ENCODE measurements at places on chromosomes 1 and 21.

- no peak for DNase-seq
Measured at GRCh38 chr1:108678706-108679105, 13.4 kb upstream of the PRPF38B start.

GRCh38 chr1:180581635-180582039 lies 22.9 kb downstream of the OVAAL start:
- DNase-seq = no peak

GRCh38 chr1:186974774-186975181 lies 146.0 kb downstream of the PLA2G4A start:
- DNase-seq = no peak

- DNase-seq = no peak
Measured at GRCh38 chr1:67415041-67415440, 15.2 kb downstream of the SERBP1 start.

- no peak for DNase-seq
Measured at GRCh38 chr1:199046618-199047017, 407.8 kb downstream of the PTPRC start.

GRCh38 chr1:211704543-211704942 lies 29.1 kb upstream of the NEK2 start:
- DNase-seq = no peak

- no peak for DNase-seq
Measured at GRCh38 chr1:15028102-15028501, 125.4 kb upstream of the TMEM51 start.

- DNase-seq = peak; percentile 31
Measured at GRCh38 chr1:155507945-155508344, 54.7 kb downstream of the ASH1L start.

DNA sequence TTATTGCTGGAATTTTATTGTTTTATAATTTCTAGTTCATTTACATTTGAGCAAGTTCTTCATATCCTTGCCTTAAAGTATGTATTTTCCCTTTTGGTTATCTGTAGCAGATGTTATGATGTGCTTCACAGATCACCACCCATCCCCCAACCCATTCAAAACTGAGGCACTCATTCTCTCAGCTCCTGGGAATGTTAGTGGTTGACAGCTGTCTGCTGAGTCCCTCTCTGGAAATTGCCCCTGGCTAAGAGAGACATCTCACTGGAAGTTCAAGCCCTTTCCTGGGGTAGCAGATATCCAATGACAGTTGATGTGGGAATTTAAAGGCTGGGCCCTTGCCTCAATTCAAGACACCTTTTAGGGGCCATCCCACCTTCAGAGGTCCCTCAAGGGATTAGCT lies 4.3 kb upstream of the DPYD start:
- DNase-seq = no peak

DNA sequence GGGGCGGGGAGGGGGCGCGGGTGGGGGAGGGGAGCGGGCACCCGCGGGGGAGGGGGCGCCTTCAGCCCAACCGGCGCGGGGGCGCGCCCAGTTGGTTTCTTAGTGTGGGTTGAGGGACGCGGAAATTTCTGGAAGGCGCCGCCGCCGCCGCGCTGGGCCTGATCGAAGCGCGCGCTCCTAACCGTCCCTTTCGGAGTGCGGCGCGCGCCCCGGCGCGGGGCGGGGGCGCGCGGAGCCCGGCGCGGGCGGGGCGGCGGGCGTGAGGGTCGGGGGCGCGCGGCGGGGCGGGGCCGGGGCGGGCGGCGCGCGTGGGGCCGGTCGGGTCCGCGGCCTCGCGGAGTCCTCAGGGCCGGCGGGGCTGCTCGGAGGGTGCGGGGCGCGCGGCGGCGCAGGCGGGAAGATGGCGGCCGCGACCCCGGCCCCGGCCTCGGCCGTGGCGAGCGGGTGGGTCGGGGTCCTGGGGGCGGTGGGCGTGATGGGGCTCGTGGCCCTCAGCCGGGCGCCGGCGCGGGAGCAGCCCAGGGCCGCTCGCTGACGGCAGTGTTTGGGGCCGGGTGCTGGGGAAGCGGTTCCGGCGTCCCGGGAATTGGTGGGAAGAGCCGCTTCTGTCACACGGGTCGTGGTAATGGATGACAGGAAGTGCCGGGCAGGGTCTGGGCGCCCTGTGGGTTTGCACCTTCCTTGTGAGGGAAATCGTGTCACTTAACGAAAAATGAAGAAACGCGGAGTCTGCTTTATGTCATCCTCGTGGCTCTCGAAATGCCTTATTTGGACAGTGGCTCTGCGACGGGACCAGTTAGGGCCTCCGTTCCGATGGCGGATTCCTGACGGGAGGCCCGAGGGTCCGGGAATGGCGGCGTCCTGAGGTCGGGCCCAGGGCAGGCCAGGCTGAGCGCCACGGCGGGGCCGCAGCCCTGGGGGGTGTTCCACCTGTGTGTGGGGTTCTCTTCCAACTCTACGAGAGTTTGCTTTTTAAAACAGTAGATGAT lies 764 bp downstream of the PKNOX1 start:
- peak; percentile 77 for DNase-seq

DNA sequence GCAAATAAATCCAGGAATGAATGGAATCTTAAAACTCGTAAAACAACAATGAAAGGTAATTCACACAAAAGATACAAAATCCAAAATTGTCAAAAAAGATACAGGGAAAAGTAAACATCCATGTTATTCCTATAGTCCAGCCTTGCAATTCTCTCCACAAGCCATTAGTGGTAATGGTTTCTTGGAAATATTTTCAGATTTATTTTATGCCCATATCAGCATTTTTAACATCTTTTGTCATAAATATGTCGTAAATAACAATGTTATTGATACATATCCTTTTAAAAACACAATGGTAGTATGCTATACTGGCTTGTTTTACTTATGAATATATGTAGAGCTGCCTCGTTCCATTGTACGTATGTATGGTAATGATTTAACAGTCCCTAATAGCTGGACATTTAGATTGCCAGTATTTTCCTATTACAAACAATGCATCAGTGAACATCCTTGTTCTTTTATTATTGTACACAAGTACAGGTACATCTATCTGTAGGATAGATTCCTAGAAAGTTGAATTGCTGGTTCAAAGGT lies 30.6 kb downstream of the DNTTIP2 start:
- no peak for DNase-seq

DNA sequence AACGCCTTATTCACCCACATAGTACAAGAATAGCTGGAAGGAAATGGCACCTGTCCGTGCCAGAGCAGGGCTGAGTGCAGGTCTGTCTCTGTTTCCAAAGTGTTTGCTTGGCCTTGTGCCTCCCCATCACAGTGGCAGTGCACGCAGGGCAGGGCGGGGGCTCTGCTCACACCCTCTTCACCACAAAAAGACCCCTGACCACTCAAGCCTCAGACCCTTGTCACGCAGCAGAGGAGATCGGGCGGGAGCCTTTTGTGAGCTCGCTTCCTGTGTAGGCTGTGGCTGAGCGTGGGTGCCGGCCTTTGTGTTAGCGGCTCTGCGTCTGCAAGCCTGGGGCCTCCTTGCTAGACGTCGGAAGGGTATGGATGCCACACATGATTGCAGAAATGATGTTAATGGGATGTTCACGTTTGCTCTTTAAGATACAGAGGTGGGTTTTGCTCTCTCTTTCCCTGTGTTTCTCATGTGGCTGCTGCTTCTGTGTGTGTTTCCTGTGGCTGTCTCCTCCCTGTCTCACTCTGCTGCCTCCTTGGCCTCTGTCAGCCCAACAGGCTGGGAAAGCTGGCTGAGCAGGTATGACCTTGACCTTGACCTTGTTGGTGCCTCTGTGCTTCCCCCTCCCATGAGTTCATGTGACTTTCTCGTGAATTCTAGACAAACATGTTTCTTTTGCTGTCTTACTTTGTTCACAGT lies 45.4 kb downstream of the S100B start:
- peak; percentile 55 for DNase-seq

DNA sequence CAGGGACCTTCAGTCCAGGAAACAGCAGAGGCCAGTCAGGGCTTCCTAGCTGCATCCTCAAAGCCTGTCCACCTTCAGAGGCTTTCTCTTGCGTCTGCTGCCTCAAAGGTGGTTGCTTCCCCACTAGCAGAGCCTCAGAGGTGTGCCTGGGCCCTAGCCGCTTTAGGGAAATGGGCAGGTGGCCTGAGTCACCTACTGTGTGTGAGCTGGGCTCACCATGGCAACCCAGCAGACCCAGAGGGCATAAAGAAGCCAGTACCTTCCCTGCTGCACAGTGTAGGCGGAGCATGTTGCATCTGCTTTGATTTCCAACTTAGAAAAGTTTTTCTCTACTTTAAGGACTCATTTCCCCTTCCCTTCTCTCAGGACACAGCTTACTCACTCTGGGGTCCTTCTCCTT lies 12.5 kb downstream of the SLC9A1 start:
- DNase-seq = no peak

GRCh38 chr1:44433209-44433608 lies 28.2 kb downstream of the RNF220 start:
- no peak for DNase-seq

- DNase-seq = no peak
Measured at GRCh38 chr1:199804526-199804925, 223.0 kb upstream of the NR5A2 start.

- no peak for DNase-seq
Measured at GRCh38 chr1:202280595-202280994, 61.1 kb downstream of the UBE2T start.

GRCh38 chr1:26112407-26112775 lies 767 bp downstream of the PDIK1L start:
- peak; percentile 61 for DNase-seq

DNA sequence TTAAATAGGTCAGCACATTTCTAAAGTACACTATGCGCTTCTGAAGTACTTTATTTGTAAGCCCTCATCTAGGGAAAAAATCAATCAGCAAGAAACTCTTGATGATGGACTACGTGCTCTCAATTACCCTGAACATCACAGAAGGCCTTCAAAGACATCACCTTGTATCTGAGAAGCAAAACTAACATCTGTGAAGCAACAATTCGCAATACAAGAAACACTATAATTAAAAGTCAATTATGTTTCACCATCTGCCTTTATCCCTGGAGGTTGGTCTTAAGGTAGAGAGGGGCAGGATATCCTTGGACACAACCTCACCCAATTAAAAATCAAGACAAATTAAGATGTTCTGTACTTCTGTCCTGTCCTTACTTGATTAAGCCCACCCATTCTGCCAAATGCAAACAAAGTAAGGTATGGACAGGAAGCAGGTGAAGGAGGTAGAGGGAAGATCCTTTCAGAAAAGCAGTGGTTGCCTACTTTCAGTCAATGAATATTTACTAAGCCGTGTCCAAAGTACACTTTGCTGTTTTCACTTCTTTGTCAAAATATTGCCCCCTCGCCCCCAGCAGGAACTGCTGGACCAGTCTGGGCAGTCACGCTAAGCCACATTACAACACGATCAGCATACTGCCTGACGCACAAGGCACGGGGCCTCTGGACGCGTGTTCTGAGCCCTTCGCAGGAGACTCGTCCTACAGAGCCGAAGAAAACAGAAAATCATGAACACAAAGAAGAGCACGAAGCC lies 887 bp downstream of the SLC19A2 start:
- DNase-seq = peak; percentile 59

DNA sequence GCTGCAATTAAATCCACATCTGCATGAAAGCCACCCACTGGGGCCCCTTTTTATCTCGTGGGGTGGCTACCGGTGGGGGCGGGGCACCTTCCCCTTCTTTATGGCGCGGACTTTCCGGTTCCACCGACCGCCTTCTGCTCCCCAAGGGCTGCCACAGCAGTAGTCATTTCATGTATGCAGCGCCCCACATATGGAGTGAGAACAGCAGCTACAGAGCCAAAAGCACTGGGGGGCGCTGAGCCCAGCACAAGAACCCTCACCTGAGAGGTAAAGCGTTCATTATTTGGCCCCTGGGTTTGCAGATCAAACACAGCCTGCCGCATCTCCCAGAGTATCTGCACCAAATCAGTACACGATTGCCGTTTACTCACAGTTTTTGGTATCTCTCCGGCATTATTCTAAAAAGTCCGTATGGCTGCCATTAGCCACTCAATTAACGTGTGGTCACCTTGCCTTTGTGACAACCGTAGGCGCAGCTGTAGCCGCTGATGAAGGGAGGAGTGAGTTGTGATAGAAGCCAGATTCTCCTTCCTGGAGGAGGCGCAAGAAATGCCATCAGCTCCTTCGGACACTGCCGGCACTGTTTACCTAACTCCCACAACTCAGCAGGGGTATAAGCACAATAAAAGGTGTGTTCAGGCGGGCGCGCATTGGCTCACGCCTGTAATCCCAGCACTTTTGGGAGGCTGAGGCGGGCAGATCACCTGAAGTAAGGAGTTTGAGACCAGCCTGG lies 30.4 kb upstream of the CR2 start:
- DNase-seq = peak; percentile 64

- no peak for DNase-seq
Measured at GRCh38 chr1:115059316-115059715, 29.7 kb downstream of the TSHB start.

- DNase-seq = peak; percentile 2
Measured at GRCh38 chr1:185733818-185734735, at the start of gene HMCN1. TSS of gene HMCN1 (plus strand) at chr1:185734391. CDS start at chr1:185734780, 389 bp downstream.

DNA sequence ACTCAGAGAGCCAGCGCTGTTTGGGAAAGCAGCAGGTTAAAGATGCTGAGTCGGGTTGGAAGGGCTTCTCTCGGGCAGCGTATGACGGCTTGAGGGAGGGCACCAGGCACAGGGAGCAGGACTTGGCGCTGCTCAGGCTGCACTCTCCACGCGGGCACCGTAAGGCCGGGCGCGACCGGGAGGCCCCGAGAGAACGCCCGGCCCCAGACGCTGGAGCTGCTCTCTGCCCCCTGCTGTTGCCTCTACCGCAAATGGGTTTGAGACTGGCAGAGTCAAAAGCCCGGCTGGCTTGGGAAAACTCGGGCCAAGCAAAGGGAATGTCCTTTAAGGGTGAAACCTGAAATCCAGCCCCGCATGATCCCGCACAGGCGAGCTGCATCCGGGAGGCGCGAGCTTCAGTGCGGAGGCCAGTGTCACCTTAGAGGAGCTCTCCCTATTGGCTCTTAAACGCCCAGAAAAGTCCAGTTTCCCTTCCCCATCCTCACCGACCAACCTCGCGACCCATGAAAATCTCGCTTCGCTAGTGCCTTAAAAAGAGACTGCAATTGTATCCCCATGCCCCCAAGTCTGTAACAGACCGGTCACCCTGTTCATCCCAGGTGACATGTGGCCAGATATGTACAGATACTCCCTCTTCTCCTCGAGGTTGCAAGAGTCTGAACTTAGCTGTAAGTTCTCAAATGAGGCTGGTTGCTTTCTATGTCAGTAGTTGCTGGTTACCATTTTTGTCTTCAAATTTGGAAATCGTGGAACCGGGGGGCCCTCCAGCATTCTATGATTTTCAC lies 1.1 kb downstream of the PRRX1 start:
- peak; percentile 8 for DNase-seq

DNA sequence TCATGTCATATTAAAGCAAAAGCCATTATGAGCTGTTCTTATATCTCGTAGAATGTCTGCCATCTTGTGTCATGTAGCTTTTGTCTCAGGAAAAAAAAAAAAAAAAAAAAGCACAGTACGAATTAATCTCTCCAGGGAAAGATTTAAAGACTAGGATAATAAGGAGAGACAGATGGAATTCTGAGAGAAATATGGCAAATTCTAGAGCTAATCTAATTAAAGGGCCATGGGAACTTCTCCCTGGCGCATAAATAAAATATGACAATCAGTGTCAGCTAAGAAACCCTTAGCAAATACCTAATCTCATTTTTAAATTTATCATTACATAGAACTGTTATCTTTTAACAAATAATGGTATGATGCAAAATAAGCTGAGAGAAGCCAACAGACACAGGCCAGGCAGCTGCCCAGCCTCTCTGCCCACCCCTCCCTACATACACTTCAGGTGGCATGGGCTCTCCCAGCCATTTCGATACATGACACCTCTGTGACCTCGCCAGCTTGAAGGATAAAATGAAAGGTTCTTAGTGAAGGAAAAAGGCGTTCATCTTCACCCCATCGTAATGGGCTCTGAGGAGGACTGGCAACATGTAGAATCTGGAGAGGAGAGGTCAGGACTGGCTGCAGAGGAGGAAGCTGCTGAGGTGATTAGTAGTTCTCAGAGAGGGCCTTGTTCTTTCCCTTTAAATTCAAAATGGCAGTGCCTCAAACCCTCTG lies 39.8 kb downstream of the DISC1 start:
- no peak for DNase-seq
